ENCODE measurements at places on chromosomes 1 and 21.

- no peak for DNase-seq
Measured at GRCh38 chr1:202615501-202616354, 94.5 kb downstream of the SYT2 start.

DNA sequence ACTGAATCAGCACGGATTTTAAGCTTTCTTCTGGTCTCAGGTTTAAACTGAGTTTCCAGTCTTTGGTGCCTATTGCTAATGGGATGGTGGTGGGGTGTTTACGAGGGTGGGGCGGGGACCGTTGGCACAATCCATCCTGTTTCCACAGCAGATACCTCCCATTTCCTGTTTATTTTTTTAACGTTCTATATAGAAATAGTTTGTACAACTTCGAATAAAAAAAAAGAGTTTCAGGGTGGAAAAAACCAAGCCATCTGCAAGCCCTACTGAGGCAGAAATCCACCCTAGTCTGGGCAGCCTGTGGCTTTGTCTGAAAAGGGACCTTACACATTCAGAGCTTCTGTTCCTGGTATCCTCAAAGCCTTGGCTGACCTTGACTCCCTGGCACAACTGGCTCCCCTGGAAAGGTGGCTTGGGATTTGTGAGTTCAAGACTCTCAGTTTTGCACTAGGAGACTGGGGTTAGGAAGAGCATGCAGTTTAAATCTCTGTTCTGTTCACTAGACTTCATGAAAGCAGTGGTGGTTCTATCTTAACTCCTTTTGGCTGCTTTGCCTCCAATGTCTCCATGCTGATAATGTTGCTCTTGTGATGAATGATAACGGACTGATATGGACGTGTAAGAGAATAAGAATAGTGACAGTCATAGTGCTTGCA, 46.7 kb downstream of the VANGL2 start:
- DNase-seq, result no peak

- no peak for DNase-seq
Measured at GRCh38 chr1:193856261-193856660, 669.8 kb upstream of the B3GALT2 start.

DNA sequence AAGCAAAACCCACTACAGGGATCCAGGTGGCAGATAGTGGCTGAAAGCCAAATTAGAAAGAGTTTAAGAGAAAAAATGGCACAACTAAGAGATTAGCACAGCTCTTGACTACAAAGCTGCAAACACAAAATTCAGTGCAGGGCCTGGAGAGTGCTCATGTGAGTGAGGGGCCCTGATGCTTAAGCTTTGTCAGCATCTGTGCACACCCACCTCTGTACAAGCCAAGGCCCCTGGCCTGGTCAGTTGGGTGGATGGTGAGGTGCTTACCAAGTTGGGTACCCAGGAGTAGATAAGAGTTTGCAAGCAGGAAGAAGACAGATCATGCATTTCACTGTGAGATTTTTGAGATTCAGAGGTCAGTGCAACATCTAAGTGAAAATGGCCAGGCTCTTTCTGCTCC, 62.7 kb upstream of the ATP1B1 start:
- DNase-seq, result no peak

DNA sequence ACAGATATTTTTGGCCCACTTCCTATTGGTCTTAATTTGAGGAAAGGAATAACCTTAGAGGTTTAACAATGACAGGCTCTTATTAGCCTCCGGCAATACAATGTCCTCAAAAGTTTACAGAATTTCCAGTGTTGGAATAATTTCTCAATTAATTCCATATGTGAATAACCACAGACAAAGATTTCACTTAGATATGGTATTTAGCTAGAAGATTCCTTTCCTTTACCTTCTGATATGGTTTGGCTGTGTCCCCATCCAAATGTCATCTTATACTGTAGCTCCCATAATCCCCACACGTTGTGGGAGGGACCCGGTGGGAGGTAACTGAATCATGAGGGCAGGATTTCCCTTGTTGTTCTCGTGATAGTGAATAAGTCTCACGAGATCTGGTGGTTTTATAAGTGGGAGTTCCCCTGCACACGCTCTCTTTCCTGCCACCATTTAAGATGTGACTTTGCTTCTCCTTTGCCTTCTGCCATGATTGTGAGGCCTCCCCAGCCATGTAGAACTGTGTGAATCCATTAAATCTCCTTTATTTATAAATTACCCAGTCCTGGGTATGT, 54.9 kb upstream of the RGS7 start:
- DNase-seq, result no peak

DNA sequence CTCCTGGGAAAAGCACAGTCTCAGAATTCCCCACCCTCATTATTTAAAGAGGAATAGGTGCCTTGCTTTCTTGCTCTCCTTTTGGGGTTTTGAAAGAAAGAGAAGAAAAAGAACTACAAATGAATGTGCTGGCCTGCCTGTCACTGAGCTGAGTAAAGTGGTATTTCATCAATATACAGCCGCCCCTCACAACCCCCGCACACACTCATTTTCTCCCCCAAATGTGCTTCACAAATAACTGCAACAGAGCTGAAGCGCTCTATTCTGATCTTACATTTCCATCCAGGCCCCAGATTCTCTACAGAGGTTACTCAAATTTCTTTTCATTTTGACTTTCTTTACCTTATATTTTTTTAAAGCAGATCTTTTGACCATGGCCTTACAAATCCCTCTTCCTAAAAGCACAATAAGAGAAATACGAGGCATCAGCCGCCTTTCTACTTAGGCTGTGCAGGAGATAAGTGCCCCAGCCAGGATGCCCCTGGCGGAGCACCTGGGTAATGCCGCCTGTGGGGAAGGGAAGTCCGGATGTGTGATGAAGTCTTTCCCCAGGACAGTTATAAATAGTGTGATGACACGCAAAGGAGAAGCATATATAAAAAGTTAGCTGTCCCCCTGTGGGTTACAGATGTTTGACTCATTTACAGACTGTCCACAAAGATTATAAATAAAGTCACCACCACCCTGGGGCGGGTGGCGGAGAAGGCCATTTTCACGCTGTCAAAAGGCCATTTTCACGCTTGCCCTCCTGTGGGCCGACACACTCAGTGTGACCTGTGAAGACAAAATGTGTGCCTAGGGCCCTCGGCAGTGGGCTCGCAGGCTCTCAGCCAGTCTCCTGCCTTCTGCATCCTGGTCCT, 6.5 kb downstream of the KCNN3 start:
- no peak for DNase-seq

Measured in stimulated activated CD4-positive, alpha-beta T cell treated with anti-CD3 and anti-CD28 coated beads, TNF-alpha, amount 100 ng/mL, for 48 hours (primary cell).